ENCODE measurements at places on chromosomes 5 and 9. TPM values are rescaled to one million over a fixed set of nuclear protein-coding genes. Genes with fewer than 3 reads are reported as not detected.

DNA sequence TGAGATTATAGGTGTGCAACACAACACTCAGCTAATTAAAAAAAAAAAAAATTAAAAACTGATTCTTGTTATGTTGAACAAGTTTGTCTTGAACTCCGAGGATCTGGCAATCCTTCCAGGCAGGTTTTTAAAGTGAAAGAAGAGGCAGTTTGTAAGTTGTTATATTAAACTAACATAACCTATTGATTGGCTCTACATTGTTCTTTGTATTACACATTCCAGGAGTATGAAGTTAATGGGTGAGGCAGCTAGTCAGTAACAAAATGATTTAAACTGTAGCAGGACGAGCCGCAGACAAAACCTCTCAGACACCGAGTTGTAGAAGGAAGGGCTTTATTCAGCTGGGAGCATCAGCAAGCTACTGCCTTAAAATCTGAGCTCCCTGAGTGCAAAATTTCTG lies 1953.9 kb upstream of the CDH6 start:
- no peak for DNase-seq

Gene DDX4
- not detected for total RNA-seq

DNA sequence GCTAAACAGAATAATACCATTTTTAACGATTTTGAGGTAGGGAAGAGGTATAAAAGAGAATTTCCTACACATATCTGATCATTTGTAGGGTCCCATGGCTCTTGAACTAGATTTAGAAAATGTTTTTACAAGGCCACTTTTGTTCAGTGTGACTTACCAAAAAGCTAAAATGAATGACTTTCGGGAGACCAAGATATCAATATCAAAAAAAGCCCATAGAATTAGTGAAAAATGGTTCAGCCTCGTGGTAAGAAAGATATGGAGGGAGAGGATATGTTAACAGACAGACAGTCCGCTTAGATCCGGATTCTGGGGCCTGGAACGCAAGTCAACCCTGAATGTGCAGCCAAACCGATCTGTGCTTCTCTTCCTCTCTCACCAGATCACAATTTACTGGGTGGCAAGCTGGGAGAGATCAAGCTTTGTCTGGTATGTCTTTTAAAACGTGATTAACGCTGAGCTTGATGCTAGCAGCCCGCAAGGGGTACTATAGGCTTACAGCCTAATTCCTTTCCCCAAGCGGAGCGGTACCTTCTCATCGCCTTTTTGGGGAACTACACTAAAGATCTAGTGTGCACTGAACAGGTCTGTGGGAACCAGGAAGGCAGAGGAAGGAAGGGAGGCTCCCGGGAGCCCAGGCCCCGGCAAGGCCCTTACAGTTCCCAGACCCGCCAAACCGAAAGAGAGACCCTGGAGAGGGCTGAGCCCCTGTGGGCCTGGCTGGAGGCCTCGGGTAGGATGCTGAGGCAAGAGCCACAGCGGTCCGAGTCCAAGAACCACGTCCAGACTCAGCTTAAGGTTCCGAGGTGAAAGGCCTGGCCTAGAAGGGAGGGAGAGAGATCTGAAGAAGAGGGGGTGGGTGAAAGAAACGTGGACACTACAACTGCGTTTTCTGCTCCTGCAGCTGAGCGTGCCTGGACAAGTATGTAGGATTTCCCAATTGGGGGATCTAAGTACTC lies 2.9 kb downstream of the NR2F1-AS1 start:
- DNase-seq: no peak

GRCh38 chr5:95863383-95863757 lies 40.8 kb upstream of the GLRX start:
- no peak for DNase-seq

DNA sequence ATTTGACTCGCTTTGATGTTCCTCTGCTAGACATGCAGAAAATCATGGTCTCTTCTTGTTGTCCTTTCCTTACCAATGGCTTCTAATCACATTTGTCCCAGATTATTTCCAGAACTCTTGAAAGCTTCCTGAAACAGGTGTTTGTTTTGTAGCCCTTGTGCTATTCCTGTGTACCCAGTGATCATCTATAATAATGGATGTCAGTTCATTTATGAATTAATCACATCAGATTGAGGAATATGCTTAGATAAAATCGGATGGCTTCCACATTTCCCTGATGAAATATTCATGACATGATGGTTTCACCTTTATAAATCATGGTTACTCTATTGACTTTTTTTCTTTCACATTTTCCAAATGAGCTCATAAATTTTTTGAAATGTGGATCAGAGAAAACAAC lies 359.0 kb upstream of the DMAC1 start:
- DNase-seq: no peak

DNA sequence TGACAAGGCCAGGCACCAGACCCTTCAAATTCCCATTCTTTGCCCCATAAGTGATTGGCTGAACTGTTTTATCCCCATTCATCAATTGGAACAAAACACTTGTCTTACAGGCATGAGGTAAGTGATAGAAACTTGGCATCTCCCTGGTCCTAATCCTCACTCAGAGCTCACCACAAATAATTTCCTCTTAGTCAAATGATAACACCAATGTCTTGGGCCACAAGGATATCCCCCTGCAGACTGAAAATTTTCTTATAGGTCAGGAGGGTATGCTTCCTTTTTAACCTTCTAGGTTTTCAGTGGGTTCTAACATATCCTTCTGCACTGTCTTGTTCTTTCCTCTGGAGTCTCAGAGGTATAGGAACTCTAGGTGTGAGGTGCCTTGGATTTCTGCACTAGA lies 14.5 kb downstream of the TNFSF15 start:
- no peak for DNase-seq

DNA sequence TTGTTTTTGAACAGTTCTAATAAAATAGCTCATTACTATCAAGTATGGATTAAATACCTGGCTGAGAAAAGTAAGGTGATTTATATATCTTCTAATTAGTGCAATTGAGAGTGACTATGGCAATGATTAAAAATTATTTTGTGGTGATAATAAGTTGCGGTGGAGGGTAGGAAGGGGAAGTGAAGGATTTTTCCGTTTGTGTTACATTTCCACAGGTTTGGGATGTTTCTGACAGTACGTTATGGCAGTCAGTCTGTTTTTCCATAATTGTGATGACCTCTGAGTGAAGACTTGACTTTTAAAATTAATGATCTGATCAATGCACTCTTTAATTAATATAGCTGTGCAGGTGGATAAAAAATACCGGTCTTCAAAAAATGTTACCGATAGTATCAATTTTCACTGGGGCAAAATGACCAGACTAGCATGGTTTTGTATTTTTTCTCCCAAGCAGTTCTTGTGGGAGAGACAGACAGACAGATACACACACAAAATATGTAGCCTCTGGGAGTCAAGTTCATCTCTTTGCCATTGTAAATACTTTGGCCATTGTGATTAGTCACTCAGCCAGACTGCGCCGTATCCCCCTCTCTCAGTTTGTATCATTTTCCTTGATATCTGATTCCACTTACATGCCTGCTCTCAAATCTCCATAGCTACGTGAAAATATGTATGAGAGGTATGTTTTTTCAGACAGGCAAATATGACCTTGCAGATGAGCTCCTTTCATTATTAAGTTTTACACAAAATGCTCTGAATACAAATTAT lies 60.2 kb downstream of the ARHGAP26 start:
- DNase-seq: no peak

- no peak for DNase-seq
Measured at GRCh38 chr9:129328355-129329042, 150.4 kb upstream of the IER5L start.

Gene ATP10B
- total RNA-seq: 0.99 TPM

Gene CANX
- 371 TPM for total RNA-seq

Gene ACTBL2
- total RNA-seq: not detected

DNA sequence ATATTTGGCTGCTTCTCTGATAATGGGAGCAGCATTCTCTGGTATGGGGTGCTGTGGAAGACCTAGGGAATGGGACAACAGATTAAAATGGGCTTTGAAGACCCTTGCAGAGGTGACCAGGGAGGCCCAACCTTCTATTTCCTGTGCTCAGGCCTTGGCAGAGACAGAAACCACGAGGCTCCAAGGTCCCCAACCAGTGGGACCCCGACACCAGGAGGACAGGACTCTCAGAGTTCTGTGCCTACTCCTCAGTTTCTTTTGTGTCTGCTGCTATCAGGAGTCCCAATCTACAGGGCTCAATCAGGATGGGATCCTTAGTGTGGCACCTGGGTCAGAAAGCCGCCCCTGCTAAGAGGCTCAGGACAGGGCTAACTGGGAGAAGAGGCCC lies 29.3 kb downstream of the CSF2 start:
- no peak for DNase-seq

Gene PAEP
- total RNA-seq: not detected

Gene RORB
- 0.85 TPM for total RNA-seq

Gene GAPT
- 1.6 TPM for total RNA-seq

DNA sequence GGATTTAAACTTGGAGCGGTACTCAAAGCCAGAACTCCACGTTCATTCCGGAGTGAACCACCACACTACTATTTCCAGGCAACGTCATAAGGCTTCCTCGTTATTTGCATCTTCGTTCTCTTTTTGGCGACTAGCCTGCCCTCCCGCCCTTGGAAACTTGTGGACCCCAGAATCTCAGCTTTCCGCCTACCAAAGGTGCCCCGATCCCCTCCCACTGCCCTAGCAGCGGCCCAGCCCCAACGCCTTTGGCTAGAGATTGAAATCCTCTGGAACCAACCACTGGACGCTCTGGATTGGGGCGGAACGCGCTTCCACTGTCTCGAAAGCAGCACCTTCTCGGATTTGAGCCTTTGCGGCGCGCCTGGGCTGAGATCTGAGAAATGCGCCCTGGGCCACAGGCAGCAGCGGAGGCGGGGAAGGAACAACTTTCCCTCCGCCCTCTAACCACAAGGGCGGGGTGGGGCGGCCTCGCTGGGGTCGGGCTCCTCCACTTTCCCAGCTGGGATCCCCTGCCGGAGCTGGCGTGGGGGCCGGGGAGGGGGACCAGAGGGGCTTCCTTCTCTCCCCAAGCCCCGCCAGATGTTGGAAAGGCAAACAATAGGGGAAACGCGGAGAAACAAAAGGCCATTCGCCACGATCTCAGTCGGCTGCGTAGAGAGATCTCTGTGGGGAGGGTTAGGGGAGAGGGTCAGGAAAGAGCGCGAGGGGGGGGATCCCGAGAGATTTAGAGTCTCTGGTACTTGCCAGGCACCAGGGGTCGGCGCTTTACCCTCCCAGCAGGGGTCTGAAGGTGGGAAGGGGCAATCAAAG lies 1.3 kb downstream of the MOB3B start:
- DNase-seq: peak; percentile 15

- DNase-seq: no peak
Measured at GRCh38 chr5:122967085-122967484, 69.4 kb downstream of the PPIC start.

Gene PCDHGA4
- 11.4 TPM for total RNA-seq

- no peak for DNase-seq
Measured at GRCh38 chr5:28403846-28404245, 1365.5 kb upstream of the CDH9 start.

DNA sequence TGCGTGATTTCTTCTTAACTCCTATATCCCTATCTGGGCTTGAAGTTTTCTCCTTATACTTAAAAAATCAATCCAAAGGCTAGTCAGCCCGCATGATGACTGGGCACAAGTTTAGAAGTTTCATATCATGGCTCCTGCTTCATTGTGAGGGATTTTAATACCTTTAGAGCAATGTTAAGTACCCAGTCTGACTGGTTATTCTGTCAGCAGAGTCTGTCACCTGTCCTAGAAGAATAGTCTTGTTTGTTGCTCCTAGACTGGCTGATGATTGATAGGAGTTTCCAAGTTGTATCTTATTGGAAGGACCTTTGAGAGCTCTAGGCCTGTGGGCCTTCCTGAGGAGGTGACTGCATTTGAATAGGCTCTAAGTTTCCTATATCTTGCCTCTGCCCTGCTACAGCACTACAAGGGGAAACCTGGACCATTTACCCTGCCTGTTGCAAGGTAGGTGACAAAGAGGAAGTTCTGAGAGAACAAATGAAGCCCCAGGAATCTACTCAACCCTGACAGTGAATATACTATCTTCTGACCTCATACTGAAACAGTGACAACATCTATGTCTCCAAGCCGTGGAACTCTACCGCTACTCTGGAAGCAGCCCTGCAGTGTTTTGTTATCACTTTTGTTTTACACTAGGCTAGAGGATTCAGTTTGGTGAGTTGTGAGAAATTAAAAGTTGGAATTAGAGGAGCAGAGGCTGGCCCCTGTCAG lies 66.5 kb downstream of the F2RL2 start:
- DNase-seq: no peak
